NCI-H226 (cell line): ENCODE measurements at places on chromosomes 11 and 22.

DNA sequence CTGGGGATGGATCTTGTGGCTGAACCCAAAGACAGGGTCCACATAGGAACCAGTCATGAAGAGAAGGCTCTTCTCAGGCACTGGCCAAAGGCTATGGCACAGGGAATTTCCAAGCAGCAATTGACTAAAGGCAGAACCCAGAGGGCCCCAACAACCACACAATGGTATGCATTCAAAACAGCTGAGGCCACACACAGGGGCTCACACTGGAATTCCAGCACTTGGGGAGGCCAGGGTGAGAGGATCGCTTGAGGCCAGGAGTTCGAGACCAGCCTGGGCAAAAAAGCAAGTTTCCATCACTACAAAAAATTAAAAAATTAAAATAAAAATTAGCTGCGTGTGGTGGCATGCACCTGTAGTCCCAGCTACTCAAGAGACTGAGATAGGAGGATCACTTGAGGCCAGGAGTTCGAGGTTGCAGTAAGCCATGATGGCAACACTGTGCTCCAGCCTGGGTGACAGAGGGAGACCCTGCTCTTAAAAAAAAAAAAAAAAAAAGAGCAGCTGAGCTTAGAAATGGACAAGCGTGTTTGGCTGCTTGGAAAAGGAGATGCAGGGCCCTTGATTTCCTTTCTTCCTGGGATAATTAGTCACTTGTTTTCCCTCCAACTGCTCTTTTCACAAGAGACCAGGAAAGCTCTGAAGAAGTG lies 44.6 kb downstream of the MYH9 start:
- DNase-seq: no peak

DNA sequence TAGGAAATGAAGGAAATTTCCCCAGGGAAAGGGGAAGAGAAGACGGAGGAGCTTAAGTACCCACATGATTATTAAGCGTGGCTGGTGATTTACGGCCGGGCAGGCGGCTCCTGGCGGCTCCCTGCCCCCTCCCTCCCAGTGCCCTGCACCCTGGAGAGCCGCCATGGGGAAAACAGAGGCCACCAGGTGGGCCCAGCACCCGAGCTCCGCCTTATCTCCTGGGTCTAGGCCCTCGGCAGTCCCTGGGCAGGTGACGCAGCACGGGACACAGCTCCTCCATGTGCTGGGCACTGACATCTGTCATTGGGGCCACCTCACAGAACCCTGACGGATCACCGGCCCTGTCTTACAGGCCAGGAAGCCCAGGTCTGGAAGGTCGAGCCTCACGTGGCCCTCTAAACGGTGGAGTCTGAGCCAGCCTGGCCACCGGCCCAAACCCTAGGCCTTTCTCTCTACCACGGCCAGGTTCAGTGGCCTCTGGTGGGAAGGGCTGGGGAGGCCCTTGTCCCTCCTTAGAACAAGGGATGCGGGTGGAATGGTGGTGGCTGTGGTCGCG lies 60.2 kb upstream of the PPARA start:
- DNase-seq: no peak

- no peak for DNase-seq
Observed at GRCh38 chr11:13857828-13858227, 104.7 kb upstream of the SPON1 start.

DNA sequence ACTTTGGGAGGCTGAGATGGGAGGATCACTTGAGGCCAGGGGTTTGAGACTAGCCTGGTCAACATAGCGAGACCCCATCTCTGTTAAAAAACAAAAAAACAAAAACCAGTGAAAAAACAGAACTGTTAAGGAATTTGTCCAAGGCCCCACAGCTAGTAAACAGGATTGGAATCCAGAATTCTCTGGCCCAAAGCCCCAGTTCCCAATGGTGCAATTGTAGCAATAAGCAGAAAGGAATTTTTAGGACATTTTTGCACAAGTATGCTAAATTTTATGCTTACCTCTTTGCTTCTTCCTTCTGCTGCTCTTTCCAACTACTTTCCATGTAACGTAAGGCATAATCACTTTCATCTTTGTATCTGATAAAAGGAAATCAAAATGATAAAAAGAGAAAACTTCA lies 11.6 kb downstream of the MISFA start:
- no peak for DNase-seq

DNA sequence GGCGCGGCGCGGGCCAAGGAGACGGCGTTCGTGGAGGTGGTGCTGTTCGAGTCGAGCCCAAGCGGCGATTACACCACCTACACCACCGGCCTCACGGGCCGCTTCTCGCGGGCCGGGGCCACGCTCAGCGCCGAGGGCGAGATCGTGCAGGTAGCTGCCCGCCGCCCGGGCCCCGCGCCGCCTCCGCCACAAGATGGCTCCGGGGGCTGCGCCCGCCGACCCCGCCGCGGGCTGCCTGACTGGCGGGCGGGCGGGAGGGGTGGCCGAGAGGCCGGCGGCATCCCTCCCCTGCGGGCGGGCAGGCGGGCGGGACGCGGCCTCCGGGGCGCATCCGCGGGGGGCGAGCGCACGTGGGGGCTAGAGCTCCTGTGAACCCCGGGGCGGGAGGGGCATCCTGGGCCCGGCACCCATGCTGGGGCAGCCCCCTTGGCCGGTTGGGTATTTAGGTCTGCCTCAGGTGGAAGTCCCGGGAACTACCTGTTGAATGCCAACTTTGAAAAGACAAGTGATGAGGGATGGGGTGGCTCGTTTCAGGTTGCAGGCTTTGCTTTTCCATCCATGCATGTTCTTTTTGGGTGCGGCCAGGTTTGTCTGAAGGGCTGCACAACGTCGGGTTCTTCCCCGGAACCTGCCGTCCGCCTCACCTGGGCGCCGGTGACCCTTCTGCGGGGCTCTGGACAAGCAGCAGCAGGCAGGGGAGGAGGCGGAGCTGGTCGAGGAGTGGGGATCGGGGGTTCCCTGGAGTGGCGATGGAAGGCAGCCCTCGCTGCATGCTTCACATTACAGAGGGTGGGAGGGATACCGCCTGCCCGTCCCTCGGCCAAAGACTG lies 760 bp downstream of the ZNRF3 start:
- peak; percentile 16 for DNase-seq

GRCh38 chr11:63958008-63958407 lies 16.4 kb upstream of the COX8A start:
- DNase-seq: no peak

GRCh38 chr11:131447277-131447815 lies 76.9 kb downstream of the NTM start:
- no peak for DNase-seq

DNA sequence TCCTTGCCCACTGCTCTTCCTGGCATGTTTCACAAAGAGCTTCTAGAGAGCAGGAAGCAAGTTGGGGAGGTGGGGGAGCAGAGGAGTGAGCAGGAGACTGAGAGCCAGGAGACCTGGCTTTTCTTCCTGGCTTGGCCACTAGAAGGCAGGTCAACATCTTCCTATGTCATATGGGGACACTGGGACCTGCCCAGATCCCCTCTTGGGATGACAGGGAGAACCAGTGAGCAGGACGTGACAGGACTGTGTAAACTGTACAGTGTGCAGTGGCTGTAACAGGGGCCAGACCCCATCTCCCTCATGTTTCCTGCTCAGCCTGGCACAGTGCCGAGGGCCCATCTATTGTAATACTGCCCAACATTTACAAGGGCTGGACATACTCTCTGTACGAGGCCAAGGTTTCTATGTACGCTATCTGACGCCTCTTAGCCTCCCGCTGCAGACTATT lies 29.4 kb downstream of the GDPD5 start:
- DNase-seq: no peak

- no peak for DNase-seq
Observed at GRCh38 chr11:34791780-34792542, 124.2 kb downstream of the APIP start.

- peak; percentile 28 for DNase-seq
Observed at GRCh38 chr11:116558504-116559211, 214.1 kb downstream of the BUD13 start.

DNA sequence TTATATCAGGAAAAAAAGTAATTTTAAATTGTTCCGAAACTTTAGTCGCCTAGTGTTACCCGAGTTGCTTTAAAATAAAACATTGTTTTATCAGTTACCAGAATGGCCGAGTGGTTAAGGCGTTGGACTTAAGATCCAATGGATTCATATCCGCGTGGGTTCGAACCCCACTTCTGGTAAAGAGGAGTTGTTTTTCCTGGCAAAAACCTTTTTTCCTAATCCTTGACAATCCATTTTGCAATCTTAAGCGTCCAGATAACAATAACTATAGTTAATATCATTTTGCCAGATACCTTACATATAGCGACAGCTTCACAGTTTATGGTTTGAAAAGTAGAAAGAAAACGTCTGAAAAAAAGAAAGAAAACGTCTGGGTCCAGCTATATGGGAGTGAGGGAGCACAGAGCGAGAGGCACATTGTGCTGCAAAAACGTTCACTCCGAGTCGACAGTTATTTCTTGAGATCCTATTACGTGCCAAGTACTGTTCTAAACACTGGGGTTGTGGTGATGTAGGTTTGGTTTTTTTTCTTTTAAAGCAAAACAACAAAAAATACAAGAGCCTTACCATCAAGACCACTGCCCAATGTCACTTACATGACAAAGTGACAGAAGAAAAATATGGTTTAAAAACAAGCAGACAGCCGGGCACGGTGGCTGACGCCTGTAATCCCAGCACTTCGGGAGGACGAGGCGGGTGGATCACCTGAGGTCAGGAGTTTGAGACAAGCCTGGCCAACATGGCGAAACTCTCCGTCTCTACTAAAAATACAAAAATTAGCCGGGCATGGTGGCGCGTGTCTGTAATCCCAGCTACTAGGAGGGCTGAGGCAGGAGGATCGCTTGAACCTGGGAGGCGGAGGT lies 40.6 kb downstream of the OR4D9 start:
- peak; percentile 40 for DNase-seq

- DNase-seq: no peak
Observed at GRCh38 chr22:17241576-17242330, 22.5 kb upstream of the ADA2 start.

GRCh38 chr11:80503990-80504389 lies 1063.2 kb upstream of the TENM4 start:
- DNase-seq: no peak

DNA sequence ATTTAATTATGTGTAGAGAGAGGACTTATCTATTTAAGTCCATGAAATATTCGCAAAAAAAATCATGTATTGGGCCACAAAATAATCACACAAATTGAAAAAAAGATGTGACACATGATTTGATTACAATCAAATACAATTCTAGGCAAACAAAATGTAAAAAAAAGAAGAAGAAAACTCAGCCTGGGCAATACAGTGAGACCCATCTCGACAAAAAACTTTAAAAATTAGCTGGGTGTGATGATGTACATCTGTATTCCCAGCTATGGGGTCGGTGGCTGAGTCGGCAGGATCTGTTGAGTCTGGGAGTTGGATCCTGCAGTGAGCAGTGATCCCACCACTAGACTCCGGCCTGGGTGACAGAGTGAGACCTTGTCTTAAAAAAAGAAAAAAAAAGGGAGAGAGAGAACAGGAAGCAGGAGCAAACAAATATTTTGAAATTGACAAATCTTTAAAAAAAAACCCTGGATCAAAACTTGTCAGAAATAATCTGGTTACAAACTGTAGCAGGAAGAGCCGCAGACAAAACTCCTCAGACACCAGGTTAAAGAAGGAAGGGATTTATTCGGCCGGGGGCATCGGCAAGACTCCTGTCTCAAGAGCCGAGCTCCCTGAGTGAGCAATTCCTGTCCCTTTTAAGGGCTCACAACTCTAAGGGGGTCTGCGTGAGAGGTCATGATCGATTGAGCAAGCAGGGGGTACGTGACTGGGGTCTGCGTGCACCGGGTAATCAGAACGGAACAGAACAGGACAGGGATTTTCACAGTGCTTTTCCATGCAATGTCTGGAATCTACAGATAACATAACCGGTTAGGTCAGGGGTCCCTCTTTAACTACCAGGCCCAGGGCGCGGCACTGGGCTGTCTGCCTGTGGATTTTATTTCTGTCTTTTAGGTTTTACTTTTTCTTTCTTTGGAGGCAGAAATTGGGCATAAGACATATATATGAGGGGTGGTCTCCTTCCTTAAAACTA lies 3.3 kb upstream of the TYMP start:
- DNase-seq: no peak

GRCh38 chr11:119092880-119093842 lies 8.5 kb downstream of the HMBS start:
- no peak for DNase-seq

GRCh38 chr11:94185416-94186084 lies 56.9 kb downstream of the PANX1 start:
- no peak for DNase-seq

- DNase-seq: no peak
Observed at GRCh38 chr22:44325718-44326490, 13.2 kb upstream of the SHISAL1 start.

DNA sequence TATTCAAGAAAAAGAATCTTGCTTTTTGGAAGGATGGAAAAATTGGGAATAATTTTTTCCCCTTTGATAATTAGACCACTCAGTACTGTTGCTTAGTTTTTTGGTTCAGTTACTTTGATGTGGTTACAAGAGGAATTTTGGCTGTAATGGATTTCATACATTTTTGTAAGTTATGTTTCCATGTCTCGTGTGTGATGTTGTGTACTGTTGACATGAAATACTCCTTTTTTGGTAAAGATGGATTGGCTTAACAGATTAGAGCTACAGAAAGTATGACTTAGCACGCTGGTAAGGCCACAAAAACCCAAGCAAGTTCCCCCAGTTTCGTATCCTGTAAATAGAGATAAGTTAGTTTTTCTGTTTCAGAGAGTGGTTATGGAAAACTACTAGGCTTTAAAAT lies 11.9 kb downstream of the TBCEL start:
- no peak for DNase-seq

- DNase-seq: no peak
Observed at GRCh38 chr11:12497431-12497830, 120.1 kb downstream of the PARVA start.

GRCh38 chr22:46844606-46845210 lies 82.3 kb downstream of the TBC1D22A start:
- DNase-seq: no peak
